Activated CD4-positive, alpha-beta T cell treated with anti-CD3 and anti-CD28 coated beads, Interleukin-2, amount 10 ng/mL, durations not matched to agents 24 days and 14 days (primary cell): ENCODE measurements at places on chromosomes 2 and 18. TPM values are rescaled to one million over a fixed set of nuclear protein-coding genes. Genes with fewer than 3 reads are reported as not detected.

GRCh38 chr2:132374551-132374950 lies 42.1 kb upstream of the GPR39 start:
- DNase-seq, result no peak
- no peak overlapping the region for H3K27ac ChIP-seq
- no peaks in the 10 kb centered on the region for H3K36me3 ChIP-seq
- H3K4me3 ChIP-seq, result no peak overlapping the region

DNA sequence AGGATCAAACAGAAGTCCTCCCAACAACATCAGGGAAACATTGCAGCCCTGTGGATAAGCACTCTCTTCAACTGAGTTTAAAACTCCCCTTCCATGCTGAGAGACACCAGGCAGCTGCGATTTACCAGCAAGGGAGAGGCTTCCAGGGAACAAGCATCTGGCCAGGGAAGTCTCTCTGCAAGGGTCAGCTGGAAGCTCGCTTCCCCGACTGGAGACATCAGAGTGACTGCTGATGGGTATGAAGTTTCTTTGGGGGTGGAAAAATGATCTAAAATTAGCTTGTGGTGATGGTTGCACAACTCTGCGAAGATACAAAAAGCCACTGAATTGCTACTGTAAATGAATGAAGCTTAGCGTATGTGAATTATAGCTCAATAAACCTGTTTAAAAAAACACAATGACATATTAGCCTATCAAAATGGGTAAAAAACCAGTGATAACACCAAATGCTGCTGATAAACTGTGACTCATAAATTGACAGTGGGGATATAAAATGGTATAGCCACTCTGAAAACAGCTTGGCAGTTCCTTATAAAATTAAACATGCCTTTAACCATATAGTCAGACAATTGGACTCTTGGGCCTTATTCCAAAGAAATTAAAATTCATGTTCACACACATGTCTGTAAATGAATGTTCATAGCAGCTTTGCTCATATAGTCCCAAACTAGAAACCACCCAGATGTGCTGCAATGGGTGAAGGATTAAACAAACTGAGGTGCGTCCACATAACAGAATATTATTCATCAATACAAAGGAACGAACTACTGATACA lies 1082.0 kb downstream of the SOCS6 start:
- H3K27me3 ChIP-seq, result no peaks in the 10 kb centered on the region
- no peak overlapping the region for H3K4me3 ChIP-seq
- no peaks in the 10 kb centered on the region for H3K4me1 ChIP-seq
- no peak overlapping the region for H3K27ac ChIP-seq

DNA sequence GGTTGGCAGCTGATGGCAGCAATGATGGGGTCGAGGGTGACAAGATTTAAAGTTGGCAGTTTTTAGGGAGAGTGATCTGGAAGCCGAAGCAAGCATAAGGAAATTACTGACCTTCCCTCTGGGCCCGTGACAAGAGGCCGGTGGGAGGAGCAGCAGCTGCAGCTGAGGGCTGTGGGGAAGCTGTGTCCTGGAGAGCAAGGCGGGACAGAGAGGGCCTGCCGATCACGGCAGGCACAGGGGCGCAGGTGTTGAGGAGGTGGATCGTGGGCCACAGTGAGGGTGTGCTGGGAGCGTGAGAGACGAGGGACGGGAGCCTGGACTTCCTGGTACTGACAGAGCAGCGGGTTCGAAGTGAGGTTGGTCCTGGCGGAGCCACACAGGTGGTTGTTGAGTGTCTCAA lies 31.0 kb downstream of the TRAF3IP1 start:
- DNase-seq, result no peak
- H3K27ac ChIP-seq, result no peak overlapping the region
- no peaks in the 10 kb centered on the region for H3K27me3 ChIP-seq
- no peaks in the 10 kb centered on the region for H3K4me1 ChIP-seq
- no peaks in the 10 kb centered on the region for H3K36me3 ChIP-seq

SLC4A3 gene
- total RNA-seq, result 0.12 TPM in 1 of 2 replicates, not detected in the other

ICA1L gene
- 6.6 and 7.8 TPM in 2 replicates for total RNA-seq

CD8A gene
- 1.1 and 1.3 TPM in 2 replicates for total RNA-seq
